Frontal cortex (tissue), 4 donors: ENCODE measurements at places on chromosomes 16 and 17. TPM values are rescaled to one million over a fixed set of nuclear protein-coding genes. Genes with fewer than 3 reads are reported as not detected.

AIPL1 gene
- not detected for total RNA-seq

- DNase-seq: no peak
Measured at GRCh38 chr17:79095345-79096055, 20.9 kb downstream of the ENGASE start.

DNA sequence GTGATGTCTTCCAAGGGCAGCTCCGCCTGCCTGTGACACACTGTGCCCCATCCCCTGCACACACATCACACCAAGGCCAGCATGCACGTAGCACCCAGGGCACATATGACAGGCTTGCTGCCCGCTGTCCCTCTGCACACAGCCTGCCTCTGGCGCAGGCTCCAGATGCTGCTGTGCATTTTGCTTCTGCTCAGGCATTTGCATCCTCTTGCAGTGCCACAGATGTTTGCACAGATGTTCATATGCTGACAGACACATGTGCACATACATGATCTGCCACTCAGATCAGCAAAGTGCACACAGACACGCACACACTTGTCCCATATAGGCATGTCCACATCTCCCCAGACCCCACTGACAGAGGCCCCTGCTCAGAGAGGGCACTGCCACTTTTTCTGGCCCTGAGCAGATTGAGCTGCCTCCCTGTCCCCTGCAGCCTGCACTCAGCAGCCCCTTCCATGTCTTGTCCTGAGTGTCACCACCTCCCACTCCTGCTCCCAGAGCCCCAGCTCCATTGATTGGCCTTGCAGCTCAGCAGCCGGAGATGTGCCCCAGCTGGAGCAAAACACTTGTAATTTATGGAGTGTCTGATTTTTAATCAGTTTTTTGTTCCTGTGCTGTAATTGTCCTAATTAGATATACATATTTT is 115.1 kb upstream of the RPL38 start:
- DNase-seq: no peak

DNA sequence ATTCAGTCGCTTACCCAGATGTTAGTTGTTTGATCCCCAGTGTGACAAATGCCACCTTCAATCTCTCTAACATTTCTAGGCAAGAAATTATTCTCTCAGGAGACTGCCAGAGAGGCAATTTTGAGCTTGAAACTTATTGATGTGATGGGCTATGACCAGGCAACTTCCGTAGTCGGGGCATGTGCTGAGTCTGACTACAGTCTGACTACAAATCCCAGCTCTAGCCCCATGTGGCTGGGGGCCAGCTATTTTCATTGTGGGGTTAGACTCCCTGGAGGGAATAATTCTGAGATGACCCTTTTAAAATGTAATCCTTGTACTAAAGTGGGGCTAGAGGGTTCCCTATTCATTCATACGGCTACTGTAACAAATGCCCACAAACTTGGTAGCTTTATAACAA is 65.9 kb downstream of the RBFOX1 start:
- DNase-seq: no peak

KRTAP3-2 gene
- total RNA-seq: not detected
